ENCODE measurements at places on chromosomes 16 and 17. TPM values are rescaled to one million over a fixed set of nuclear protein-coding genes. Genes with fewer than 3 reads are reported as not detected.

The MYH3 gene
- polyA plus RNA-seq, result 1.6 TPM

The CACNA1G gene
- not detected for polyA plus RNA-seq

The COTL1 gene
- polyA plus RNA-seq, result 725 TPM

The KRTAP3-1 gene
- not detected for polyA plus RNA-seq

The GFAP gene
- 0.45 TPM for polyA plus RNA-seq

The CLEC19A gene
- polyA plus RNA-seq, result not detected

The SLC26A11 gene
- 2.7 TPM for polyA plus RNA-seq

The POLDIP2 gene
- 87.4 TPM for polyA plus RNA-seq

The EPX gene
- polyA plus RNA-seq, result not detected

The LGALS9B gene
- not detected for polyA plus RNA-seq

The SIRT7 gene
- polyA plus RNA-seq, result 31.6 TPM

The CD300LG gene
- not detected for polyA plus RNA-seq

The TBC1D3K gene
- polyA plus RNA-seq, result not detected

The C16orf74 gene
- 39.7 TPM for polyA plus RNA-seq

The G6PC1 gene
- not detected for polyA plus RNA-seq

The TMIGD1 gene
- not detected for polyA plus RNA-seq

The ORMDL3 gene
- polyA plus RNA-seq, result 182 TPM

The RSKR gene
- 0.11 TPM for polyA plus RNA-seq

The GAST gene
- not detected for polyA plus RNA-seq

The CHST5 gene
- not detected for polyA plus RNA-seq

The NME2 gene
- polyA plus RNA-seq, result 374 TPM
